Activated T-cell treated with anti-CD3 and anti-CD28 coated beads, Interleukin-2, amount 50 U/mL, for 1 hour (primary cell): ENCODE measurements at places on chromosomes 3 and 15.

- DNase-seq = no peak
Measured at GRCh38 chr3:65876028-65876420, 162.7 kb downstream of the MAGI1 start.

- DNase-seq = no peak
Measured at GRCh38 chr15:54017251-54017650, 39.0 kb downstream of the UNC13C start.

GRCh38 chr3:48661501-48662144 lies 1.1 kb downstream of the CELSR3 start:
- peak; percentile 82 for DNase-seq

DNA sequence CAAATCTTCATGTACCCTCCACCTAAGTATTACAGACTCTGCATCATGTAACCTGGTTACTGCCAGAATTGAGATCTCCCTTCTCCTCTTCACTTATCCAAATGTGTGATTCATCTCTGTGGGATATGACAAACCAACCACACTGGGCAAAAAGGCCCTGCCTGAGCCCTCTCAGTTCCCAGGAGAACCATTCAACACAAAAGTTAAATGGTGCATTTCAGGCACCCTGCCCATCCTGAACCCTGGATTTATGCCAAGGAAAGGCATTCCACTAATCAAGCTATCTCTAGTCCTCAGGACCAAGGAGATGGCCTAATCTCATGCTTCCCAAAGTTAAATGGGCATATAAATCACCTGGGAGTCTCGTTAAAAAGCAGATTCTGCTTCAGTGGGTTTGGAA lies 108.5 kb downstream of the TNIK start:
- no peak for DNase-seq

- DNase-seq = no peak
Measured at GRCh38 chr3:148790851-148791735, 36.5 kb upstream of the CPB1 start.

- DNase-seq = no peak
Measured at GRCh38 chr15:44738340-44738984, 2.1 kb downstream of the TRIM69 start.

GRCh38 chr3:118089563-118089962 lies 945.1 kb downstream of the IGSF11 start:
- DNase-seq = no peak

- DNase-seq = no peak
Measured at GRCh38 chr3:37907906-37908305, 46.2 kb downstream of the CTDSPL start.
